ENCODE measurements at places on chromosomes 4 and X. TPM values are rescaled to one million over a fixed set of nuclear protein-coding genes. Genes with fewer than 3 reads are reported as not detected.

GRCh38 chrX:147626605-147627004 lies 285.1 kb upstream of the FMR1 start:
- no peak for ATAC-seq

The DCUN1D4 gene
- total RNA-seq = 57.2 TPM

- no peak for ATAC-seq
Measured at GRCh38 chrX:1093121-1093520, 119.3 kb downstream of the CRLF2 start.

DNA sequence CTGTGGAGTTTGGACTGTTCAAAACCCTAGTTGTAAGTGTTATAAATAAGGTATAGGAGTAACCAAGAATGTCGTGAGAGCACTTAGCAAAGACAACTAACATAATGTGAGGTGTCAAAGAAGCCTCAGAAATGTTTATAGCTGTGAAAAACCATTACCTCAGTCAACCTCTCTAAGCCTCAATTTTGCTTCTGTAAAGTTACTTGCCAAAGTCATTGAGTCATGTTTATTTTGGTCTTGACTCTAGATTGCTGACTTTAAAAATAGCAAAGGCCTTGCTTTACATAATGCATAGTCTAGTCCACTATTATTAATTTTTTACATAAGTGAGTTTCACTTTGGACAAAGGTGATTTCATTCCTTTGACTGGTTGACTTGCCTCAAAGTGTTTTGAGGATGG lies 257.6 kb upstream of the CXXC4 start:
- ATAC-seq = no peak

DNA sequence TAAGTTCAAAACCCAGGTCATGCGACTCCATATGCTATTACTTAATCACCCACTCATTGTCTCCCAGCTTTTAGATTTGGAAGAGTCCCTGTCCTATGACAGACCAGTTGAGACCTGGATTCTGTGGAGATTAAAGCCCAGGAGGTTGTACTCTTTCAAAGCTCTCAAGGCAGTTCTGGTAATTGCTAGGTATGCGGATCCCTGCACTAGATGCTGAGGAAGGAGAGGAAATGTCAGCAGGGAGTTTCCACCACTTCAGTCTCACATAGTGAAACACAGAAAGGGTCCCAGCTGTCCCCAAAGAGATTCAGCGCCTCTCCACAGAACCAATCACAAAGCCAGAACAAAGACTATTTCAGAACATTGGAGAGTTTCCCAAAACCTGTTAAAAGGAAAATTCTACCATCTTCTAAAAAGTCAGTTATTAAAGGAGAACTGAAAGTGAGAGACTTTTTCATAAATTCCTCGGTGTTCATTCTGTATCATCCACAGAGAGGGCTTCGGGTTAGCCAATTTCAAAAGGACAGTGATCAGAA lies 53.4 kb downstream of the IRF2 start:
- no peak for ATAC-seq

- no peak for ATAC-seq
Measured at GRCh38 chr4:143313996-143314395, 22.7 kb upstream of the GAB1 start.

- ATAC-seq = no peak
Measured at GRCh38 chr4:11615601-11616000, 186.9 kb upstream of the HS3ST1 start.

GRCh38 chrX:56498756-56499155 lies 64.7 kb upstream of the UBQLN2 start:
- no peak for ATAC-seq

DNA sequence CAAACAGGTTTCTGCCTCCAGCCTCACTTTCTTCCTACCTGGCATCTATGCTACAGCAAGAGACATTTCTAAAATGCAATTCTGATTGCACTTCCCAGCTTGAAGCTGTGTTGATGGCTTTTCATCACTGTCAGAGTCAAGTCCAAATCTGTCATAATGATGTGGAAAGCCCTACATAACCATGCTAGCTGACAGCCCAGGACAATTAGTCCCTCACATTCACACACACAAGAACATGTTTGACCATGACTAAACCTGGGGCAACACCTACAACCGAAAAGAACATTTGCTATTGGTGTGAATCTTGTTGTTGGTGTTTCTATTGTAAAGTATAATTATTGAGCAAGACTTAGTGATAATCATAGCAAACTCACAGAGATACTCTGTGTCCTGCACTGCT lies 58.2 kb downstream of the PPM1K start:
- ATAC-seq = no peak

The ITGB1BP2 gene
- 1.3 TPM for total RNA-seq

- ATAC-seq = no peak
Measured at GRCh38 chr4:36854554-36854953, 390.0 kb upstream of the NWD2 start.

DNA sequence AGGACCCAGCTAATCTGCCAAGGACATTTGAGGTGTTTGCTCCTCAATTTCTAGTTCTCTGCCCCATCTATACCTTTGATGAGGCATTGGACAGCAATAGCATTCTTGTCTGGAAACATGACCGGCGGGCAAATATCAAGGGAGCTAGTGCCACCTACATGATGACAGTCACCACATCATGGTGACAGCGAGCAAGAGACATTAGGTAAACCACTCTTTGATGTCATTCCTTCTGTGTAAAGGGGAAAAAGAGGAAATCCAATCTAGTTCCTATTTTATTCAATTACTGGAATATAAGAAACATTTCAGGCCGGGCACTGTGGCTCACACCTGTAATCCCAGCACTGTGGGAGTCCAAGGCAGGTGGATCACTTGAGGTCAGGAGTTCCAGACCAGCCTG lies 20.7 kb upstream of the IL13RA1 start:
- ATAC-seq = no peak

- no peak for ATAC-seq
Measured at GRCh38 chr4:126779436-126780166, 853.2 kb upstream of the INTU start.

- ATAC-seq = no peak
Measured at GRCh38 chr4:77911842-77912450, 49.3 kb downstream of the MRPL1 start.

DNA sequence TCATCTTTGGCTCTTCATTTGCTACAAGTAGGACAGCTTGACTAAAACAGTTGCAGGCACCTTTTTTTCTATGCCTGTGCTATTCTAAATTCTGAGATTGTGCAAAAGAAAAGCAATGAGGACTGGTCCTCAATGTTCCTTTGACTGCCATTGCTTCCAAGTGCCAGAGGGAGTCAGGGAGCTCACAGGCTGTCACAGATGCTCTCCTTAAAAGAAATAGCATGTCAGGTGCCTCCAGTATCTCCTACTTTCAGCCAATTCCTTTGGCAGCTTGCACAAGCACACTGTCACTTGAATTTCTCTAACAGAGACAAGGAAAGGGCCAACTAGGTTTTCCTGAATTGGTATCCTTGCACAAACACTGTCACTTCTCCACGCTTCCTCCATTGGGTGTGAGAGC lies 228.2 kb downstream of the ADGRA3 start:
- no peak for ATAC-seq

DNA sequence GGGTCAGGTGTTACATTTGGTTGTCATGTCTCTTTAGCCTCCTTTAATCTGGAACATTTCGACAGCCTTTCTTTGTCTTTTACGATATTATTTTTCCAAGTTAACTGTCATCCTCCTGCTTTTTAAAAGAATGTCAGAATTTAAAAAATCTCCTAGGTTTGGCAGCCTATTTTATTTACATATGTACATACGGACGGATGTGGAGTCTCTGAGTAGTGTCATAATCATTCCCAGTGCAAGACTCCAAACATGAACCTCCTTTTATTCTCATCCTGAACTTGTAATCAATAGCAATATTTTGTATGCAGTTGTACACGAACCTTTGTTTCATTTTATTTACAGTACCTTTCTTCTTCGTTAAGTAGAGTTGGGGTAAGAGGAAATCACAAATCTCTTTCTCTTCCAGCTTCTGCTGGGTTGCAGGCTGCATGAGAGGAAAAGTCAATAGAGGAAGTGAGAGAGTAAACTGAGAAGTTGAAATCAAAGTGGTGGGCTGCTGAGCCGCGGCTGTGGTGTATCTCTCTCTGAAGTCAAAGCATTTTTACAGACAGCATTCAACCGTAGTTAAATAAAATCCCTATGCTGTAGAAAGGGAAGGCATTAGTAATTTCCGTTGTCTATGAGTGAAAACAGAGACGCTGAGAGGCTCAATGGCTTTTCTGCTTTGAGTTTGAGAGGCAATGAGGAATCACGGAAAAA lies 53.9 kb upstream of the RPS6KA3 start:
- no peak for ATAC-seq

The XKRX gene
- total RNA-seq = 0.24 TPM

DNA sequence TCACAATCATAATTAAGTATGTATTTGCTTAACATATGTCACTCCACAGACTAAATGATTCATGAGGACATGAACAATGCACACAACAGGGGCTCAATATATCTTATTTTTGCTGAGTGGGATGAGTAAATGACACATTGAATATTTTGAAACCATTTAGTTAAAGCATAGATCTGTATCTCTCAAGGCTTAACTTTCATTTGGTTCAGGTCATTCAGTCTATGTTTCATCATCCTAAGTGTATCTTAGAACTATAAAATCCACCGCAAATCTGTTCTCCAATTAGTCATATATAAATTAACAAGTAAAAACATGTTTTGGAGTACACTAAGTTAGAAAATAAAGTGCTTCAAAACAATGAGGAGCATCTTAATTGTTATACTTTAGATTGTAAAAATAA lies 45.8 kb downstream of the AREG start:
- ATAC-seq = no peak

The ETDA gene
- not detected for total RNA-seq

DNA sequence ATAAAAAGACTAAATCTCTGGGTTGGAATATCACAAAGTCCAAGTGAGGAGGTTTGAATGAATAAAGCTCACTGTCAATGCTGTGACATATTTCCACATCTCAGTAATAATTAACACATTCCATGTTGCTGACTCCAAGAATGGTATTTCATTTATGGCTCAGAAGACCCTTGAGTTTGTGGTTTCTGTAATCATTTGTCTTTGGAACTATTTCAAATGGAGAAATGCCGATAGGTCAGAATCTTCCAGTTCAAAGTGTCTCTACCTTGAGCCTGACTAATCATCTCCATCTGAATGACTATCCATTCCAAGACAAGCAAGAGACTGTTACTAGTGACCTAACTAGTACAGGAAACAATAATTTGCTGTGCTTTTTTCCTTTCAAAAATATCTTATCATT lies 24.2 kb upstream of the SLC2A9 start:
- ATAC-seq = no peak

GRCh38 chrX:110671068-110671803 lies 124.4 kb downstream of the CHRDL1 start:
- no peak for ATAC-seq

DNA sequence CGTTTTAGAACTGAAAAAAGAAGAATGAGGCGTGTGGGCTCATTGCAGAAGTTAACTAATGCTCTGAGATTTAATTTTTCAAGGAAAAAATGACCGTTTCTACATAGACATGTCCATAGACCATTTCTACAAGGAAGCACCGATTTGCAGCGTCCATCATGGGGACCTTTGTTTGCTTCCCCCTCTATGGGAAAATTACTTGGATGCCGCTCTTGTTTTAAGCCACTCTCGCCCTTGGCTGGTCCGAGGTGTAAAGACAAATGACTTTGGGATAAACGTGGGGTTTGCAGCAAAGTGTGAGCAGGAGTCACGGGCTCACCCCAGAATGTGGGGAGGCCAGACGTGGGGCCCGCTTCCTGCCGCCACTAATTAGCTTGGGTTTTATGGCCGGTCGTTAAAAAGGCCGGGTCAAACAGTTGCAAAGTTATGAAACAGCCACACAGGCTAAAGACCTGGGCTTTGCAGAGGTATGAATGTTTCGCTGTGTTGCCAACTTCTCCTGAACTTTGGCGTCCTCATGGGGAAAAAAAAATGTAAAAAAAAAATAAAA lies 235.9 kb downstream of the SHOX start:
- ATAC-seq = no peak

DNA sequence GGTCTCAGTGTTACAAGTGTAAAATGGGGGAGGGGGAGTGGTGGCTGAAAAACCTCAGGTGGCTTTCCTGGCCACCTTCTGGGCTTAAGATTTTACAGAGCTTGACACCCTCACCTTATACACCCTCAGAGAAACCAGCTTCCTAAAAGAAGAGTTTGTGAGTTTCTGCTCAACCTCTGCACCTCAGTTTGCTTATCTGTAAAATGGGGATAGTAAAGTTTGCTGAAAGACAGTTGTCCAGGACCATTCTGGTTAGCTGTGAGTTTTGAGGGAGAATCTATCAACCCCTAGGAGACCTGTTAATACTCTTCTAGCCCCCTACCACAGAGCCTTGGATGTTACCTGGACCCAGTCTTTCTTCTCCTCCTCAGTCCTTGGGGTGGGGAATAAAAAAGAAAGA lies 9.7 kb downstream of the TSR2 start:
- no peak for ATAC-seq

The GATA1 gene
- not detected for total RNA-seq

- ATAC-seq = no peak
Measured at GRCh38 chr4:69147334-69147733, 51.1 kb downstream of the UGT2B7 start.

The DAPP1 gene
- 4.9 TPM for total RNA-seq
